ENCODE measurements at places on chromosomes 16 and 17.

- DNase-seq = no peak
Observed at GRCh38 chr16:14322186-14322585, 251.1 kb downstream of the MRTFB start.

GRCh38 chr17:34301986-34302385 is 16.4 kb downstream of the CCL11 start:
- DNase-seq = no peak

- DNase-seq = peak; percentile 97
Observed at GRCh38 chr17:17849147-17849820, 12.5 kb upstream of the SREBF1 start.

DNA sequence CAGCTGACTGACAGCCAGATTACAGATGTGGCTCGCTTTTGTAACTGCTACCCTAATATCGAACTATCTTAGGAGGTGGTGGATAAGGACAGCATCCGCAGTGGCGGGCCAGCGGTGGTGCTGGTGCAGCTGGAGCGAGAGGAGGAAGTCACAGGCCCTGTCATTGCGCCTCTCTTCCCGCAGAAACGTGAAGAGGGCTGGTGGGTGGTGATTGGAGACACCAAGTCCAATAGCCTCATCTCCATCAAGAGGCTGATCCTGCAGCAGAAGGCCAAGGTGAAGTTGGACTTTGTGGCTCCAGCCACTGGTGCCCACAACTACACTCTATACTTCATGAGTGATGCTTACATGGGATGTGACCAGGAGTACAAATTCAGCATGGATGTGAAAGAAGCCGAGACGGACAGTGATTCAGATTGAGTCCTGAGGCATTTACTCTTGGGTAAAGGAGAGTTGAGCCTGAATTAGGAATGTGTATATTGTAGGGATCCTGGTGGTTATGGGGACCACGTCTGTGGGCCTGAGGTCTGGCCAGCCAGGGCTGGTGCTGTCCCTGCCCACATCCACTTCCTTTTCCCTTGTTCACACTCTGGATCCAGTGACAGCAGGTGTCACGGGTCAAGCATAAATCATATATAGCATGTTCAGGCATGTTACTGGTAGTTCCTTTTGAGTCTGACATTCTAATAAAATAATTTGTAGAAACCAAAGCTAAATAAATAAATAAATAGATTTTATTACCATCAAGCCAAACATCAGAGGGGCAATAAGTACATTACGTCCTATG is 89.0 kb upstream of the SMURF2 start:
- no peak for DNase-seq

DNA sequence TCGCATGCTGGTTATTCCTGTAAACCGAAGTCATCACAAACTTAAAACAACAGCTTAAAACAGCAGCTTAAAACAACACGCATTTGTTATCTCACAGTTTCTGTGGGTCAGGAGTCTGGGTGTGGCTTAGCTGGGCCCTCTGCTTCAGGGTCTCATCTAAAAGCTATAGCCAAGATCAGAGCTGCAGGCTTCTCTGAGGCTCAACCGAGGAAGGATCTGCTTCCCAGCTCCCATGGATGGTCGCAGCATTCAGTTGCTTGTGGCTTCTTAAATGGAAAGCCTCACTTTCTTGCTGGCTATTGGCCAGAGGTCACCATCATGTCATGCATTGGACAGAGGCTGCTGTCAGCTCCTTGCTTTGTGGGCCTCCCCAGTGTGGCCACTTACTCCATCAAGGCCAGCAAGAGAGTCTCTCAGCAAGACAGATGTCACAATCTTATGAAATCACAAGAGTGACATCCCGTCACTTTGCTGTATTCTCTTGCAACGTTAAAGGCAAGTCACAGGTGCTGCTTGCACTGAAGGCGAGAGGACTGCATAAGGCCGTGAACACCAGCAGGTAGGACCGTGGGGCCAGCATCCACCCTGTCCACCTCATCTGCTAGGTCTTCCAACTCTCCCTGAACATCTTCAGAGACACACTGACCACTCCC is 117.9 kb upstream of the TNRC6C start:
- DNase-seq = no peak

- DNase-seq = no peak
Observed at GRCh38 chr17:82950525-82951102, 110.8 kb upstream of the ZNF750 start.

DNA sequence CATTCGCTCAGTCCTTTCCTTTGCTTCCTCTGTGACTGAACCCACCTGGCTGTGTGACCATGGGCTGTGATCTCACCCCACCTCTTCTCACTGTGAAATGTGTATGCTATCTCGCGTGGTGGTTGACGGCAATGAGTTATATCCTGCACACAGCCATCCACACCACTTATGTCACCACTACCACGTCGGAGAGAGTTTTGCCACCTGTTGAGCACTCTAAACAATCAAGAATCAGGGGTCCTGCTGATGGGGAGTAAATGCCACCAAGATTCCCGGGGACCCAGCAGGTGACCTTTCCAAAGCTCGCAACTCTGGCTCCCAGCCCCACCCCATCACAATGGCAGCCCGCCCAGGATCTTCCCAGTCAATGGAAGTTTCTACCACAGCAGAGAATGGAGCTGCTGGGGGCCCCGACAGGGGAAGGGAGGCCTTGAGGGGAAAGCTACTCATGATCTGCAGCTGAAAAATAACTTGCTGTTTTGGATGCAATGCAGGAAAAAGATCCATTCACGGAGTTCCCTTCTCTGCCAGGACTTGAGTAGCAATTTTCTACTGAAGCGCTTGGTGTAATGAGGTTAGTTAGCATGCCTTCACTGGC is 26.2 kb upstream of the RCVRN start:
- no peak for DNase-seq

GRCh38 chr17:33266611-33267010 is 26.5 kb downstream of the ASIC2 start:
- DNase-seq = no peak

- no peak for DNase-seq
Observed at GRCh38 chr17:7147772-7148171, 31.4 kb downstream of the ASGR1 start.

- DNase-seq = no peak
Observed at GRCh38 chr17:13777003-13777402, 175.3 kb upstream of the HS3ST3A1 start.

DNA sequence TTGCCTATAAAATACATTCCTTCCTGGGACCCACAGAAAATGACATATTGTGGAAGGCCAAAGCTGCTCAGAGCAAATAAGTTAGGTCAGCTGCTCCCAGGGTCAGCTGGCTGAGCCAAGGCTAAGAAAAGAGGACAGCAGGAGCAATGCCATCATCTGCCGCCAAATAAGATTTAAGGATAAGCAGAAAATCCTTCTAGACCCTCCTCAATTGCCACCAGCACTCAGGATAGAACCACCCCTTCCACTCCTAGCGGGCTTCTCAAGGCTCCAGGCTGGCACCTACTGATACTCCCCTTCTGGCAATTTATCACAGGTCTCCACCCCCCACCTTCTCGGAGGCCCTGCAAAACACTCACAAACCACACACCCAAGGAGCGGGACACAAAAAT is 22.9 kb downstream of the MBTPS1 start:
- DNase-seq = no peak

DNA sequence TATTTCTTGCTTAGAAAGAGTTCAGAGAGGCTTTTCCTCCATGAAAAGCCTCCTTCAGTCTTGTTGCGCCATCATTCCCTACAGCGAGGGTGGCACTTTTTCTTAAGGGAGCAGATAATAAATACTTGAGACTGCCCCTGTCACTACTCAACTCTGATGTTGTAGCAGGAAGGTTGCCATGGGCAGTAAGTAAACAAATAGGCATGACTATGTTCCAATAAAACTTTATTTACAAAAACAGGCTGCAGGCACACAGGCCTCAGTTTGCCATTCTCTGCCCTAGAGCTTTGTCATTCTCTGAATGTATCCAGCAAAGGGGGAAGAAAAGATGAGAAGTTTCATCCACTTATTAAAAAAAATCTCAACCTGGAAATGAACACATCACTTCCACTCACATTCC is 60.4 kb downstream of the MYOCD start:
- no peak for DNase-seq

GRCh38 chr17:28258347-28258887 is 60.6 kb upstream of the TMEM97 start:
- DNase-seq = no peak

DNA sequence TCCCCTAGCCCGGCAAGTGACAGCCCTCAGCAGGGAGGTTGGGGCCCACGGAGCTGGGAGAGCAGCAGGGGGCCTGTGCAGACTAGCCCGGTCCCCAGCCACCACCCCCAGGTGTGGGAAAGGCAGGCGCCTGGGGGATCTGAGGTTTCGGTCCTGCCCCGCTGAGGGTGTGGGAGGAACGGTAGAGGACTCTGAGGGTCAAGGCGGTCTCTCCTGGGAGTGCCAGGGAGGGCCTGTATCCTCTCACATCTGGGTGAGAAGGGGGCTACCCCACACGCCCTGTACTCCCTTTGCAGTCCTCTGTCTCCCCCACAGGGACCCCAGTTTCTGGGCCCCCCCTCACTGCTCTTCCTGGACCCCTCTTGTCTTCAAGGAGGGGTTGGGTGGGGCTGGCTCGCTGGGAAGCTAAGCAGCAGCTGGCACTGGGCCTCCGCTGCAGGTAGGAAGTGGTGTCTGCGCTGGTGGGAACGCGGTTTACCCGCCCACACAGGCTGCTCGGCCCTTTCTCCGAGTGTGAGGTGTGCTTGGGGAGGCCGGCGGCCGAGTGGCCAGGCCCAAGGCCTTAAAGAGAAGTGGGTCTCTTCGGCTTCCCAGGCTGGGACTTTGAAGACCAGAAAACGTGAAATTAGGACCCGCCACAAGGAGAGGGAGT is 15.4 kb downstream of the CD7 start:
- peak; percentile 70 for DNase-seq

DNA sequence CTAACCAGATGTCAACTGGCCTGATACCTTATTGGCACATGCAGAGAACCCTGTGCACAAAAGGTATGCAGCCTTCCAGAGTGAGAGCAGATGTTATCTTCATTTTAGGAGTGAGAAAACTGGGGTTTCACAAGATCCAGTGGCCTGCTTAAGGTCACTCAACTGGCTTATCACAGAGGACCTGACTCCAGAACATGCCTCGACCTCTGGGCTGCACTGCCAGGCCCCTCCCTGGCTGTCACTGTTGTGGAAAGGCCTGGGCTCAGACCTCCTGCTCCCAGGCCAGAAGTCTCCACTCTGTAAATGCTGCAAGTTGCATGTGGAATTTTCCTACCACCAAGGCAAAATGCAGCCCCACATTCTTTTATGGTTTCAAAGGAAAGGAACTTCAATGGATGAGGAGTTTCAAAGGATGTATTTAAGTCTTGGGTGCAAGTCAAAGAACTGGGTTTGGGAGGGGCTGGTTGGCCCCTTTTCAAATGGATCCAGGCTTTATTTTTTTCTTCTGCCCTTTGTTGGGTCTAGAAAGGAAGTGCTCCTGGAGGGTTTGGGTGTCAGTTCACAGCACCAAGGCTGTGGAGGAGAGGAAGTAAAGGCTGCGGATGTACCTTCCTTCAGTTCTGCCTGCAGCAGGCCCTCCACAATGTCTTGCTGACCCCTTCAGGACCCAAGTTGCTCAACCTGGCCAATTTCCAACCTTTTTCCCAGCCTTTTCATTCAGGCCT is 30.4 kb upstream of the SMPD3 start:
- DNase-seq = peak; percentile 69

- no peak for DNase-seq
Observed at GRCh38 chr16:23160574-23160973, 11.3 kb upstream of the USP31 start.

DNA sequence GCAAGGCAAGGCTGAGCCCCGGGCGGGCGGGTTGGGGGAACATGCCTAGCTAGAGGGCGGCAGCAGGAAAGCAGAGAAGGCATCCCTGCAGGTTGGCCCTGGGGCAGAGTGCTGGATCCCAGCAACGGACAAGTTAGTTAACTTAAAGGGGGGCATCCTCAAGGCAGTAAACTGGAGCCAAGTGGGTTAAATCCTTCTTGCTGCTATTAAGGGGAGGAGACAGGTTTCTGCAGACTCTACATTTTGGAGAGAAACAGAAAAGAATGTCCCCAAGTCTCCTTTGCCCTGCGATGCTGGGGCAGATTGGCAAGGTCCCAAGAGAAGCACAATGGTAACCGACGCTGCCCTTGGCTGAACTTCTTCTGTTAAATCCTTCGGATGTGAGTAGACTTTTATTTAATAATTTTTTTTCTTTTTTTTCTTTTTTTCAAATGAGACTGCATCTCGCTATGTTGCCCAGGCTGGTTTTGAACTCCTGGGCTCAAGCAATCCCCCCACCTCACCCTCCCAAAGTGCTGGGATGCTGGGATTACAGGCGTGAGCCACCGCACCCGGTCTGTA is 14.0 kb downstream of the ATP5PD start:
- no peak for DNase-seq

- DNase-seq = peak; percentile 89
Observed at GRCh38 chr16:57167953-57168352, 17.9 kb downstream of the PSME3IP1 start.

DNA sequence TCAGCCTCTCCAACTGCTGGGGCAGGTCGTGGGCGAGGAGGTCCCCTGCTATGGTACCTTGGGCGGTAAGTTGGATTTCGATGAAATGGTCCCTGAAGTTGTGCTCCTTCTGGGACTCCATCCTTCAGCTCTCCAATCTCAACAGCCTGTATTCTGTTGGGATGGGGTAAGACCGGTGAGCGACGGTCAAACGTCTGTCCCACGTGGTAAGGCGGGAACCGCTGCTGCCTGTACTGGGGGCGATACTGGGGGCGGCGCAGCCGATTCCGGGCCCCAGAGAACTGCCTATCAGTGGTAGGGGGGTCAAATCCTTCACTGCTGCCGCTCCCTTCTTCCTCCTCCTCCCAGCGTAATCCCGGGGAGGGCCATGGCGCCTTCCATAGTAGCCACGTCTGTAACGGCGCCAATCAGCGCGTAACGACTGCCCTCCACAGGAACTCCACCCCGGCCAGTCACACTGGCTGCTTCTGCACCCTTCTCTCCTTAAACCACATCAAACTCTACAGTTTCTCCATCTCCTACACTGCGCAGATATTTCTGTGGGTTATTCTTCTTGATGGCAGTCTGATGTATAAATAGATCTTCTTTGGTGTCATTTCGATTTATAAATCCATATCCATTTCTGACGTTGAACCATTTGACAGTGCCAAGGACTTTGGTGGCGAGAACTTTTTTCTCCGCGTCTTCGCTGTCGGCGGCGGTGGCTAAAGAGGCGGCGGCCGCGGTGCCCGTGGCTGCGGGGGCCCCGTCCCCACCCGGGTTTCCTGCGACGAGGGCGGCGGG is 41.1 kb downstream of the AHSP start:
- DNase-seq = no peak

GRCh38 chr16:15682105-15682570 is 32.1 kb downstream of the NDE1 start:
- peak; percentile 70 for DNase-seq

GRCh38 chr16:84692451-84693214 is 7.2 kb upstream of the USP10 start:
- peak; percentile 65 for DNase-seq

Data from NB4 (cell line).